ENCODE measurements at places on chromosomes 6 and 20. TPM values are rescaled to one million over a fixed set of nuclear protein-coding genes. Genes with fewer than 3 reads are reported as not detected.
A peak's percentile ranks its signal among the peaks of the same experiment; 100 is the strongest.

Gene LINC00237
- polyA plus RNA-seq, result not detected

Gene CGAS
- 0.46 TPM for polyA plus RNA-seq

Gene DSP
- polyA plus RNA-seq, result 79.1 TPM

Gene ESR1
- 0.09 TPM for polyA plus RNA-seq

Gene FOXQ1
- polyA plus RNA-seq, result not detected

Gene MAS1
- polyA plus RNA-seq, result not detected

Gene OR2W1
- polyA plus RNA-seq, result not detected

Gene TGM3
- polyA plus RNA-seq, result not detected

Gene AK9
- 4.6 TPM for polyA plus RNA-seq

Gene TFAP2A
- 0.13 TPM for polyA plus RNA-seq

Gene MEP1A
- polyA plus RNA-seq, result not detected

Gene WFDC10B
- not detected for polyA plus RNA-seq

DNA sequence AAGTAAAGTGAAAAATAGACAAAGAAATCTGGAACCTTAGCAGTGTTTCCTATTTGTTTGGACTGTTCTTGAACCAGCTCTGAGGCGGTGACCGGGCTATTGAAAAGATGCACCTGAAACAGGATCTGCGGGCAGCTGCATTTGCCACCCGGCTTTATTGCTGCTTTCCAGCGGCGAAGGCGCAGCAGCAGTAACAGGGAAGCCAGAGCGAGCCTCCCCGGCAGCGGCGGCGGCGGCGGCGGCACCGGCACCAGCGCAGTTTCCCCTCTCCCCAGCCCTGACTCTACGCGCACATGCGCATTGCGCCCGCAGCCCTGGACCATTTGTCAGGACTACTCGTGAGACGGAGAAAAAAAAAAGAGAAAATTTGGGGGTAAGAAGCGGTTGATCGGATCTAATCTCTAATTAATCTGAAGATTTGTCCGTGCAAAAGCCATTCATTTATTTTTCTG, at the start of gene L3MBTL3:
L3MBTL3 (plus strand) TSS at position 290 of the 452 bp plus-strand sequence. CDS start 24,119 bp downstream, outside the sequence.
- DNase-seq, result peak; percentile 92

GRCh38 chr20:24986436-24987015, 6.0 kb downstream of the APMAP start:
- DNase-seq, result no peak

DNA sequence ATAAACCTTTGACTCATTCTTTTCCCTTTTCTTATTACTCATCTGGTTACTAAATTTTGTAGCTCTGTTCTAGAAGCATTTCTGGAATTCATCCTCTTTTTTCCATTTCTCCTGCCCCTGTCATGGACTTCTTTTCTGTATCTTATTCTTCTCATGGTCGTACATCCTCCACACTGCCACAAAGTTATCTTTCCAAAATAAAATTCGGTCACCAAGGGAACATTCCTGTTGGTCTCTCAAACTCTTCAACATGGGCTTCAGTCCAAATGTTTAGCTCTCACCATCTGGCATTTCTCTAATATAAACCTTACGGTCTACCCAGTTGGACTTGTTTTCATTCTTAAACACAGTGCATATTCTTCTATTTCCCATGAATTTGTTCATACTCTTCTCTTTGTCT, 428.8 kb upstream of the ID4 start:
- DNase-seq, result no peak

- DNase-seq, result no peak
Observed at GRCh38 chr6:156691018-156691417, 86.2 kb upstream of the ARID1B start.

DNA sequence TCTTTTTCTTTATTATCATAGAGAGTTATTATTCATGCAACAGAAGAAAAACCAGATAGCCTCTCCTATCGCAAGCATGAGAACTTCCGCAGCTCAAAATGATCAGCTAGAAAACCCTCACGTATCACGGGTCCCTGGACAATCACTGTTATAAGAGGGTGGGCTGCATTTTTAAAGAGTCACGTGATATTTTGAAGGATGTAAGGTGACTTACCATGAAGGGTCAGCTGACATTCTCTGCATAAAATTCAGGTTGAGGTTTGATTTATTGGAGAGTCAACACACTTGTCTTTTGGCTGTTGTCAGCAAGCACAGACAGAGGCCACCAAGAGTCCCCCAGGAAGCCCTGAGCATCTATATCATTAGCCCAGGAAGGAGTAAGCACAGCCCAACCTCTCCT, 39.5 kb downstream of the ID4 start:
- DNase-seq, result no peak

DNA sequence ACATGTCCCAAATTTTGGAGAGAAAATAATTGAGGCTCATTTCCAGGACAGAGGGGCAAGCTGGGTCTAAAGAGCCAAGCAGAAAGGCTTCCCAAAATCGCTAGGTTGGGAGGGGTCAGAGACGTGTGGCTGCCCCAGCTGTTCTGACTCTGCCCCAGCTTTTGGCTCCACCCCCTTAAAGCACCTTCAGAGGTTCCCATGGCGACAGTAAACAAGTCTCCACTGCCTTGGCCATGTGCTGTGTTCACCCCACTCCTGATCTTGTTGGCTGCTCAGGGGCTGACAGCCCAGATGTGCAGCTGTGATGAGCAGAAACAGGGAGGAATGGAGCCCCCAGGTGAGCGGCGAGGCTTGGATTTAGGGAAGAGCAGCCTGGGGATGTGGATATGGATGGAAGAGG, 72.8 kb upstream of the SPTLC3 start:
- no peak for DNase-seq

DNA sequence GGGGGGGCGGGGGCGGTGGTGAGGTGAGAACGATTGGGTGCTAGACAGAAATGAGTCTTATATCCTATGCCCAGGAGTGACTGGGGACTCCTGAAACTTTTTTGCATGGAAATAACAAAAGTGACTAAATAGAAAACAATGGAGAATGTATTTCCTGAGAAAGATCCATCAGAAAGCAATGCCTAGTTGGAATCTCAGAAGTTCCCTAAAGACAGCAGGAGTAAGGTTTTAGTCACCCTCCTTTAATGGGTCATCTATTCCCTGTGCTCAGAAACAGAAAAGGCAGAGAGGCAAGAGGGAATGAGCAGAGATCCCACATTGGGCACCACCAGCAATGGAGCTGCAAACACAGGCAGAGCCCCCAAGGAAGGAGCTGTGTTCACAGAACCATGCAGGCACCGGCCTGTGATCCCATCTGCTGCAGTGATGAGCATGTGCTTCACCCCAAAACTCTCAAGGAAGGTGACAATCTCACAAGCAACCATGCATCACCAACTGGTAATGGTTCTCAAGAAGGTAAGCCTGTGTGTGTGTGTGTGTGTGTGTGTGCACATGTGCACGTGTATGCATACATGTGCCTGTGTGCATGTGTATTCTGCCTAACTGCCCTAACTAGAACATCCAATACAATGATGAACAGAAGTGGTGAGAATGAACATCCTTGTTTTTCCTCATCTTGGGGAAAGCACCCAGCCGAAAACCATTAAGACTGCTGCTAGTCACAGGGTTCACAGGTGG, 168.4 kb downstream of the WDR27 start:
- DNase-seq, result no peak

DNA sequence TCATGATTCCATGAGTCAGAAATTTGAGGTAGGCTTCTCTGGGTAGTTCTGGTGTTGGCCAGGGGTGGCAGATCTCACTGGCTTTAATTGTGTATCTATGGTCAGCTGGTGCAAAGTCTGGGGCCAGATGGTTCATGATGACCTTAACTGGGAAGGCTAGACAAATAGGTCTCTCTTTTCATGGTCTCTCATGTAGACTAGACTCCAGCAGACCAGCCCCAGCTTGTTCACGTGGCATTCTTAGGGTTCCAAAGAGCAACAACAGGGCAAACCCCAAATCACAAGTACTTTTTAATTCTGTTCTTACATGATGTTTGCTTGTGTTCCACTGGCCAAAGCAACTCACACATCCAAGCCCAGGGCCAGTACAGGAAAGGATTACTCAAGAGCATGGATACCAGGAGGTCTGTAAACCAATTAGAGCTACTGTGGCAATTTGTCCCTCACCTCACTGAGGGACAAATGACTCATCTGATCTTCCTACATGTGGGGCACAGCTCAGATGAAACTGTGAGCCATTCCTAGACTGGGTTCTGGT, 79.5 kb upstream of the PBOV1 start:
- no peak for DNase-seq

DNA sequence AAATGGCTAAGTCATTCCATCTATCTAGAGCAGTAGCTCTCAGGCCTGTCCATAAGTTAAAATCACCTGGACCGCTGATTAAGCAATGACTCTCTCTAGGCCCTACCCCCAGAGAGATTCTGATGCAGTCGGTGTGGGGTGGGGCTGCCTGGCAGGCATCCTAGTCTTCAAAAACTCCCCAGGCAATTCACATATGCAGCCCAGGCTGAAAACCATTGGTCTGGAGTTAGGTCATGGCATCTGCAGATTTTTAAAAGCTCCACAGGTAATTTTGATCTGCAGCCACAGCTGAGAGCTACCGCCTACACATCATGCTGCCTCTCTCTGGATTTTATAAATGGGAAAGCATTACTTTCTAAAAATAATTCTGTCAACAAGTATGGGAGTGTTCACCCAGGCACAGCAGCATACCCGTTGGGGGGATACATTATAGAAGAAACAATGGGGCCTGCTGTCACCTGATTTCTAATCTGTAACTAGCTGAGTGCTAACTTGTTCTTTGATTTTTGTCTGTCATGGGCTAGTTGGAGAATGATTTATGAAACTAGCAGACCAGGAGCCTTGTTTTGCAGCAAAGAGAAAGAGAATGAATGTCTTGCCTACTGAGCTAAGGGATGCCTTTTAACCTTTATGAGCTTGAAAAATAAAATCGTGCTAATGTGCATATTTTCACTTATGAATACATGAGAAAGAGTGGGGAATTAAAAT, 44.1 kb upstream of the ATXN1 start:
- no peak for DNase-seq

- no peak for DNase-seq
Observed at GRCh38 chr6:57306273-57306672, 11.2 kb upstream of the PRIM2 start.

- DNase-seq, result no peak
Observed at GRCh38 chr6:34025861-34026260, 120.0 kb downstream of the GRM4 start.

GRCh38 chr20:24995741-24996448, 3.3 kb upstream of the APMAP start:
- DNase-seq, result no peak

- no peak for DNase-seq
Observed at GRCh38 chr6:148925701-148926100, 178.9 kb downstream of the UST start.

GRCh38 chr6:48080227-48081009, 30.6 kb downstream of the PTCHD4 start:
- no peak for DNase-seq

GRCh38 chr6:56821005-56821432, 133.9 kb upstream of the BEND6 start:
- no peak for DNase-seq

- DNase-seq, result no peak
Observed at GRCh38 chr6:100892693-100893092, 11.6 kb upstream of the ASCC3 start.

- DNase-seq, result no peak
Observed at GRCh38 chr20:62120990-62121775, 1.1 kb upstream of the LSM14B start.

GRCh38 chr6:14335071-14335470, 217.5 kb downstream of the CD83 start:
- DNase-seq, result no peak

- DNase-seq, result no peak
Observed at GRCh38 chr20:48463096-48463720, 364.6 kb downstream of the PREX1 start.

DNA sequence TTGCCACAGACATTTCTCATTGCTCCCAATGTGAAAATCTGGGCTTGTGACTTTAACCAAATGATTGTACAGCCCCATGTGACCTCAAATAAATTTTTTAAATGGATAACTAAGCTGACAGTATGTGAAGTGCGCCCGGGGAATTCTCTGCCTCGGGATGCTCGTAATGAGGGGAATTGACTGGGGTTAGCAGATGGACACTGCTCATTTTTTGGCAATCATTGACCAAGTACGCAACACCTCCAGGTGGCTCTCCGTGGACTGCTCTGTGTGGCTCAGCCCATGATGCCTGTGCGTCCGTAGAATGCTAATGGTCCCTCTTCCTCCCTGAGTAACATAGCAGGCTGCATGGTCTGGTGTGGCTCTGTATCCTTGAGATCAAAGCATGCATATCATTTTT, 42.4 kb downstream of the FARS2 start:
- DNase-seq, result no peak

DNA sequence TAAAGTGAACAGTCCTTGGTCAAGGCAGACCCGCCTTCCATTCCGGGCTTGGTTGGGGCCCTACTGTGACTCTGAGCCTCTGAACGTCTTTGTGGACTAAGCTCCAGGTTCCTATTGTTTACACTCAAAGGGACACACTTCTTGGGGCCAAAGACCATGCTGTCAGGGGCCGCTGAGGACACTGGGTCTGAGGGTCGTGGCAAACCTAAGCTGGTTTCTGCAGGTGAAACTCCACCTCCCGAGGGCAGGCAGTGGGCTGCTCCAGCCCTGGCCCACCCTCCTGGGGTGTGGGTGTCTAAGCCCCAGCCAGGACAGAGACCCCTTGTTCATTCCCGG, 43.1 kb downstream of the DSTN start:
- DNase-seq, result no peak

GRCh38 chr6:35651244-35651643, 37.5 kb downstream of the FKBP5 start:
- DNase-seq, result no peak

- DNase-seq, result no peak
Observed at GRCh38 chr6:127868338-127868737, 32.5 kb downstream of the THEMIS start.

GRCh38 chr20:34322267-34323105, 19.3 kb upstream of the AHCY start:
- DNase-seq, result no peak
